Central memory CD4-positive, alpha-beta T cell (primary cell): ENCODE measurements at places on chromosomes 5 and 9.

DNA sequence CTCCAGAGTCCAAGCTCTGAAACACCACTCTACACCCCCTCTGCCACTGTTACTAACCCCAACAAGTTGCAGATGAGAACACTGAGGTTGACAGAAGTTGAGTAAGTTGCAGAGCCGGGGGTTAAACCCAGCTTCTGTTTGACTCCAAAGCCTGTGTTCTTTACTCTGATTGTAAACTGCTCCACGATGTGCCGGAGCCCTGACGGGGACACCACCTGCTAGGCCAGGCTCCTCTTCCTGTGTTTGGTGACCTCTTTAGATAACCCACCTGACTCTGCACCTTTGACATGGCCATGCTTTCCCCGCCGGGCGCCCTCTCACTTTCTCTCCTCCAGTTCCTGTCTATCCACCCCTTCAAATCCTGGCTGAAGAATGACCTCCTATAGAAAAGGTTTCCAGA lies 96.7 kb downstream of the PAX5 start:
- no peak for DNase-seq

- no peak for DNase-seq
Measured at GRCh38 chr5:31913808-31914207, 260.3 kb downstream of the GOLPH3 start.

DNA sequence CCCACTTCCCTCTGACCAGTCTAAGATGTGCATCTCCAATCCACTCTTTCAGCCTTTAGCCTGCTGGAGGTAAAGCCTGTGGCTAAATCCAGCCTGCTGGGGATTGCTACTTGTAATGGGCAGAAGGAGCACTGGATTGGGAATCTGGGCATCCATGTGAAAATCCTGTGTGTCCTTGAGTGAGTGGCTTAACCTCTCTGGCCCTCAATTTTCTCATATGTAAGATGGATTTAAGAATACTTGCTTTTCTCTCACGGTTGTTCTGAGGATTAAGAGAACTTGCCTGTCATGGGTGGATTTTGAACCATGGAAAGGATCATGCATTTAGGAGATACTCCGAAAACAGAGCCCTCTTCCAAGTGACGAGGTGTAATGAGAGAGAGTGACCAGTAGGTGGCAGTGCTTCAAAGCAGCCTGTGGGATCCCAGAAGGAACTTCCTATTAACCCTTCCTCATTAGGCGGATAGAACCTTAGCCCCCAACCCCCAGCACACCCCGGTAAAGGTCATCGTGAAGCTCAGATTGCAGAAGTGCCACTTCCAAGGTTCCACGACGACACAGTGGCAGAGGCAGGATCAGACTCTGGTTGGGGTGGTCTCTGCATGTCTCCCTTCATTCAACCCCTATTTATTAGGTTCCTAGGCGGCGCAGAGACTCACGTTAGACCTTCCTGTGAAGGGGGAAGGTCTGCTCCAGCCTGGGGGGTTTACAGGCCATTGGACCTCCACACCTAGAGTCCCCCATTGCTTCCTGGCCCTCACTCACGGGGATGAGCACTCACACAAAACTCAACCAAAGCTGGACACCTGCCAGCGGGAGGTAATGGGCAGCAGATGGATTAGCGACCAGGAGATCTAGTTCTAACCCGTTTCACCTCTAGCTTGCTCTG lies 68.7 kb upstream of the ZNF618 start:
- DNase-seq = peak; percentile 1

- no peak for DNase-seq
Measured at GRCh38 chr5:180067986-180068385, 3.6 kb downstream of the RNF130 start.

DNA sequence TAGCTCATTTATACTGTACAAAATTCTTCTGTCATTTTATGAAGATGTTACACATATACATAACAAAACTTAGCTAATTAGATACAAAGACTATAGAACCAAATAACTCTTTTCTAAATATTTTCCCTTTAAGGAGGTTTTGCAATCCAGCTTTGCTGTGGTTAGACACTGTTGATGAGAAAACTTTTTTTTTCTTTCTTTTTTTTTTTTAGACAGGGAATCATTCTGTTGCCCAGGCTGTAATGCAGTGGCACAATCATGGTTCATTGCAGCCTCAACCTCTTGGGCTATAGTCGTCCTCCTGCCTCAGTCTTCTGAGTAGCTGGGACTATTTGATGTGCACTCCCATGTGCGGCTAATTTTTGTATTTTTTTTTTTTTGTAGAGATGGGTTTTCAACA lies 38.5 kb upstream of the CDKN2B start:
- no peak for DNase-seq

GRCh38 chr9:137694236-137694959 lies 75.6 kb downstream of the EHMT1 start:
- no peak for DNase-seq
